ENCODE measurements at places on chromosomes 7 and 10.
A peak's percentile ranks its signal among the peaks of the same experiment; 100 is the strongest.

DNA sequence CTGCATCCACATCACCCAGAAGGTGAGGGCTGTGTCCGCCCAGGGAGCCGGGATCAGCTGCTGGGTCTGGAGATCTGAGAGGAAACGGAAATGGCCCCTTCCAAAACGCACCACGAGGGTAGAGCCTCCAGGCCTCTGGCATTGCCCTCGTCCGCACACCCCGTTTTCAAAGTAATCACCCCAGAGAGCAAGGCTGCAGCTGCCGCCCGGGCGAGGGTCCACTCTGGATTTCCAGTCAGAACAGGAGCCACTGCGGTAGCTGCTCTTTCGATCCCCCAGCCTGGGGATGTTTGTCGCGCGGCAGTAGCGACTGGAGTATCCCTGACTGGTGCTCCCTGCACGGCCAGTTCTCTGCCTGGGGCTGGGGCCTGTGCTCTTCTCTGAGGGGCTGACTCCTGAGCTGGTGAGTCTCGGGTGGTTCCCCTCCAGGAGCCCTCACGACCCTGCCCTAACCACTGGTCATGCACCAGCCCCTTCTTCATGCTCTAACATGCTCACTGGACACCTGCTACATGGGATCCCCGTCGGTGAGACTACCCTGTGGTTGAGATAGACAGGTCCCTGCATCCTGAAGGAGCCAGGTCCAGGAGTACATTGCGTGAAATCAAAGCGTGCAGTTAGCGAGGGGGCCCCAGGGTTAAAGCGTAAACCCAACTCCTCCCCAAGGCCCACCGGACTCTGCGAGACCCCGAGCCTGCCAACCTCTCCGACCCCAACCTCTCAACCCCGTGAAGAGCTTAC is 99.2 kb downstream of the FOXL3 start:
- no peak for DNase-seq

DNA sequence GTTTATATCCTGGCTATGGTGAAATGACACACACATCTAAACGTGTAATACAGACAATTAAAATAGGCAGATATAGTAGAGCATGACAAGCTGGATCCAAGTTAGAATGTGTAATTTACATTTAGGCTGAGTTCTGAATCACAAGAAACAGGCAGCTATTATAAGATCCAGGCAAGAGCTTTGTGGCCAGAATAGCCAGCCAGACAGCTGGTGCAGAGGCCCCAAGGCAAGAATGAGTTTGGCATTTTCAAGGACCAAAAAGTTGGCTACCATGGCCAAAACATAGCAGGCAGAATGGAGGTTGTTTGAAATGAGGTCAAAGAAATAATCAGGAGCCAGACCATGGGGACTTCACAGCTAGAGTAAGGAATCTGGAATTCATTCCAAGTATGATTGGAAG is 281.7 kb downstream of the MTERF1 start:
- no peak for DNase-seq

DNA sequence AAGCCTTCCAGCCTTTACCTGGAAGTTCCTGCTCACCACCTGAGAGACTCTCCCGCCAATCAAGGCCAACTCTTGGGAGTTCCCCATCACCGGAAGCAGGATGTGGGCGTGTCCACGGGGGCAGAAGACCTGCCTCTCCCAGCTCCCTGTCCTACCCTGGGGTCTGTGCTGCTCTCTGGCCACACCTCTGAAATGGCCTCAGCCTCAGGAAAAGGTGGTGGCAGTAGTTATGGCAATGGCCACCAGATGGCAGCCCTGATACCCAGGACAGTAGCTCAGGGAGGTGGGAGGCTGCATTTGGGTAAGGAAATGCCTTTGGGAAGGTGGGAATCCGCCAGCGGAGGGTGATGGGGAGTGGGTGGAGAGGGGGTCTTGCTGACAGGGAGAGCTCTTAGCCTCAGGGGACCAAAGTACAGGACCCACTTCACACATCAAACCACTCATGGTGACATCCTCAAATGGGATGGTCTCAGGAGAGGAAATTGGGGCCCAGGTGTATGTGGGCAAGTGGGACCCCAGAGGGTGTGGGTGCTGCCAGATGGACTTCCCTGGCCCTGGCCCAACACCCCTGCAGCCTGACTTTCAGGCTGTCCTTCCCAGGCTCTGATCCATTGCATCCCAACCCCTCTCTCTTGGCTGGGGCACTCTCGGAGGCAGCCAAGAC is 33.9 kb downstream of the KAZALD1 start:
- DNase-seq: peak; percentile 65

GRCh38 chr7:26627221-26627620 is 237.2 kb downstream of the SKAP2 start:
- DNase-seq: no peak

DNA sequence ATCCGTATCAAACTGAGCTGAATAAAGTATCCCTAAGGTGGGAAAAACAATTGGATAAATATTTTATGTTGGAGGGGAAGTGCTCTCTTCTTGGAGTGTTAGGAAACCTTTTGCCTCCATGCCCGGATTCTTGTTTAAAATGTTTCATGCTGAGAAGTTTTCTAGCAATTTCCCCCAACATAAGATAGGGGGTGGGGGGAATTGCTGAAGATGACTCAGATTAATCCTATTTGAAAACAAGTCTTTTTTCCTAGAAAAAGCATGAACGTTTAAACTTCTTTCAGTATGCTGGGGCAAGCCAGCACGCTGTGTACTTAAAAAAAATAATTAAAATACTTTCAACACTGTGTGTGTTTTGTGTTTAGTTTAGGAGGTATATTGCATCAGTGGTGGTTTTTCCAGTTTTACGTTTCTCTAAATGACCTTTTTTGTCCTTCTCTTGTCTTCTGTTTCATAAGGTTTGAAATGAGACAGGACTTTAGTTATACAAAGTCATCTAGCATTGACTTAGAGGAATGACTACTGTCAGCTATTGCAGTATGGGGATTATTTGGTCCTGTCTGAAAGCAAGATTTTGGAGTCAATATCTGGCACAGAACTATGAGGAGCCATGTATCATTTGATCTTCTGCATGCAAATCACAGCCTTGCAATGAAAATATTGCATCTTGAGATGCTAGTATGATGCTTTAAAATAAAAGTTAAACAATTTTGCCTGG is 295.9 kb downstream of the GATA3 start:
- DNase-seq: no peak

DNA sequence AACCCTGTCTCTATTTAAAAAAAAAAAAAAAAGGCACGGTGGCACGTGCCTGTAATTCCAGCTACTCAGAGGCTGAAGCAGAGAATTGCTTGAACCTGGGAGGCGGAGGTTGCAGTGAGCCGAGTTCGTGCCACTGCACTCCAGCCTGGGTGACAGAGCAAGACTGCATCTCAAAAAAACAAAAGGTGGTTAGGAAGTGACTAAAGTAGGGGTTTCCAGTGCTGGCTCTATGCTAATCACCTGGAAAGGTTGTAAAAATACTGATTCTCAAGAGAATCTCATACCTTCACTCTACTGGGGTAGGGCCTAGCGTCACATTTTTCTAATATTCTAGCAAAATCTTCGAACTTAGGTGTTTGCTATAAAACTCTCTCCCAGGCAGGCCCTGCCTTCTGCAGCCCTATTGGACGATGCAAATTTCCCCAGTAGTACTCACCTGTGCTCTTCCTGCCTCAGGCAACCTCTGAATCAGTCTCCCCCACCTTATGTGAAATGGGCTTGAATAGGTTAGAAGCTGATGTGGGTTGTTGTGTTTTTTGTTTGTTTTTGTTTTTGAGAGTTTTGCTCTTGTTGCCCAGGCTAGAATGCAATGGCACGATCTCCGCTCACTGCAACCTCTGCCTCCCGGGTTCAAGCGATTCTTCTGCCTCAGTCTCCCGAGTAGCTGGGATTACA is 3.5 kb downstream of the ZP3 start:
- DNase-seq: no peak

DNA sequence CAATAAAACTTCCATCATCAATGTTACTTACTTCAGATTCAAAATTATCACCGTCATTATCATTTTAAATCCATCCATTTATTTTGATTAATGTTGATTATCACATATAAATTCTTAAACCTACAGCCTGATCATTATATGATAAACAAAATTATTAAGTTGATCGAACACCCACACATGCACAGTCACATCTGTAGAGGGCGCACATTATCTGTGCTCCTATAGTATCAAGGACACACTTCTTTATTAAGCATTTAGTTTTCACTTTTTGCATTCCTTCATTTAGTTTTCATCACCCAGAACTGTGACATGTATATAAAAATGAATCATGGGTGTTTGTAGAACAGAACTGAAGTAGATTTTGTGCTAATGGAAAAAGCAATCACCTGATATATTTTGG is 26.2 kb upstream of the ZNF716 start:
- DNase-seq: no peak

GRCh38 chr10:78351809-78352208 is 318.1 kb downstream of the RPS24 start:
- no peak for DNase-seq

GRCh38 chr10:25405871-25406270 is 231.1 kb downstream of the GPR158 start:
- DNase-seq: no peak

GRCh38 chr10:131978366-131978765 is 3.4 kb downstream of the BNIP3 start:
- no peak for DNase-seq

DNA sequence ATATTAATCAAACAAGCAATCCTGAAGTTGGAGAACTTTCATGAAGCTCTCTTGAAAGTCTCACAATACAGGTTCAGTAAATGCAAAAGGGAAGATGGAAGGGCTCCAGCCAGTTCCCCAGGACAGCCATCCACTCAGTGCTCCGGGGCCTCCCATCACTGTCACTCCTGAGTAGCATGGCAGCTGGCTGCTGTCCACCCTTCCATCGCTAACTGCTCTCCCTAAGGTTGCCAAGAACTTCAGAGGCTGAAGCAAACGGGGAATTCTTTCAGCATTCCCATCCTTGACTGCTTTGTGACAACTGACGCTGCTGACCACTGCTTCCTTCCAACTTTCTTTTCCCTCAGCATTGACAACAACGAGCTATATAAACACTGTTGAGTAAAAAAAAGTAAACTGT is 69.1 kb downstream of the VPS41 start:
- DNase-seq: no peak

- no peak for DNase-seq
Measured at GRCh38 chr10:1057106-1057657, 997 bp downstream of the WDR37 start.

GRCh38 chr7:15801041-15801440 is 114.6 kb upstream of the MEOX2 start:
- no peak for DNase-seq

DNA sequence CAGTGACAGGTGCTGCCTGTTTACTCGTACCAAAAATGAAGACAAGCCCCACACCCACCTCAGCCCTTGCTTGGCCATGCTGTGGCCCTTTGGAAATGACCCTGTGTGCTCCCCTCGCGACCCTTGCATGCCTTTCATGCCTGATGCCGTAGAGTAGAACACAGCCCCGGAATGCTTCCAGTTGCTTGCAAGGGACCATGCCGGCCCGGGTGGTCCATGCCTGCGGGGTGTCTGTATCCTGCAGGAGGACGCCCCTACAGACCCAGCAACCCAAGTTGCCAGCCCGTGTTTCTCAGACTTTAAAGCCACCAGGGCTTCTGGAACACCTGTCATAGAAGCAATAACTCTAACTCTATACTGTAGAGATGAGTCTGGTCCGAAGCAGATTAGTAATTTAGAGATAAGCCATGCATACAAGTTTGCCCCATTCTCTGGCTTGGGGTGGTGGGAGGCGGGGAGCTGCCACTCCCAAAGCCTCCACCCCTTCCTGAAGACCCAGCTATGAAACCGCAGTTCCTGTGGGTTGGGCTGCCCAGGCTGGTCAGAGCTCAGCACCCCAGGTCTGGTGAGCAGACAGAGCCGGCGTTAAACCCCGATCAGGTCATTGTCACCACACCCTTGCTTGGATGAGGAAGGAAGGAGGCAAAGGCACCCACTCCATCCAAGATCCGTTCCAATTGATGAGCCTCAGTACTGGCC is 143.5 kb downstream of the ADCY1 start:
- no peak for DNase-seq

DNA sequence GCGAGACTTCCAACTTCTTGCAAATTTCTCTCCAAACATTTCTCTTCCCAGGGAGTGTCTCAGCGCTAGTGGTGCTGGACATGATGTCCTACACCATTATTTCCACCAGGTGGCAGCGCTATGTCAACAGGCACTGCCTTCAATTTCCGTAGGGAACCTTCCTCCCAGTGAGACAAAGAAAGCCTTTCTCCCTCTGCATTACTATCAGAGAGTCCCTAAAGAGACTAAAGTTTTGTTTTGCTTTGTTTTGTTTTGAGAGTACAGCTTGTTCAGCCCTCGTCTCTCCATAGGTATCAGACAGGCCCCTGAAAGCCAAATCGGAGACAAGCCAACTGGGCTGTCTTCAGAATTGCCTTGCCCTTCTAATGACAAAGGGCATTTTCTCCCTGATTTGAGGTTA is 44.2 kb upstream of the GGCT start:
- DNase-seq: peak; percentile 92

GRCh38 chr7:1473864-1474512 is 14.7 kb upstream of the MICALL2 start:
- peak; percentile 67 for DNase-seq

GRCh38 chr10:76736815-76737618 is 900.6 kb downstream of the KCNMA1 start:
- DNase-seq: no peak

GRCh38 chr10:72000073-72001032 is 36.2 kb downstream of the CHST3 start:
- DNase-seq: no peak

GRCh38 chr7:127654404-127655394 is 2.7 kb downstream of the SND1 start:
- DNase-seq: no peak

GRCh38 chr7:151378011-151378410 is 31.8 kb downstream of the WDR86 start:
- no peak for DNase-seq

DNA sequence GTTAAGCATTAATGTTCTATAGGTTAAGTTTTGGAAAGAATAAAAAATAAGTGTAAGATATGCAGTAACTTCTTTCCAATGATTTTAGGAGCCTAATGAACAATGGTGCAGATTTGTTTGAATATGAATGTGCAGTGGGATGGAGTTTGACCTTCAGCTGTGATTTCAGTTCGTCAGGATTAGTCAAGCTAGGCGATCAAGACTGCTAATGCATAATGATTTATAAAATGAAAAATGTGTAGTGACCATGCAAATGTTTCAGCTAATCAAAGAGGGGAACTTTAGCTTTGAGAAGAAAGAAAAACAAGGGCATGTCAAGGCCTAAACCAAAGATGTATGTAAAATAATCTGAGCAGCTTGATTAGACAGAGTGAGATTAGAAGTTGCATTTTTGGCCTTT is 208.5 kb downstream of the FOXP2 start:
- DNase-seq: peak; percentile 28
